ENCODE measurements at places on chromosomes 1 and 21. TPM values are rescaled to one million over a fixed set of nuclear protein-coding genes. Genes with fewer than 3 reads are reported as not detected.

LIPI gene
- not detected for total RNA-seq

NUDT17 gene
- total RNA-seq = 2.3 TPM

SLC30A10 gene
- not detected for total RNA-seq

PGM1 gene
- 39.6 TPM for total RNA-seq

LIN28A gene
- not detected for total RNA-seq

GABRD gene
- total RNA-seq = not detected

ASPM gene
- 148 TPM for total RNA-seq

TDRD10 gene
- 2.9 TPM for total RNA-seq

TMEM51 gene
- 9.2 TPM for total RNA-seq

GREM2 gene
- total RNA-seq = not detected

ANGPTL3 gene
- total RNA-seq = not detected

GPA33 gene
- total RNA-seq = not detected

KISS1 gene
- total RNA-seq = not detected

FRRS1 gene
- total RNA-seq = 2.0 TPM
